ENCODE measurements at places on chromosomes 6 and 20.
A peak's percentile ranks its signal among the peaks of the same experiment; 100 is the strongest.

DNA sequence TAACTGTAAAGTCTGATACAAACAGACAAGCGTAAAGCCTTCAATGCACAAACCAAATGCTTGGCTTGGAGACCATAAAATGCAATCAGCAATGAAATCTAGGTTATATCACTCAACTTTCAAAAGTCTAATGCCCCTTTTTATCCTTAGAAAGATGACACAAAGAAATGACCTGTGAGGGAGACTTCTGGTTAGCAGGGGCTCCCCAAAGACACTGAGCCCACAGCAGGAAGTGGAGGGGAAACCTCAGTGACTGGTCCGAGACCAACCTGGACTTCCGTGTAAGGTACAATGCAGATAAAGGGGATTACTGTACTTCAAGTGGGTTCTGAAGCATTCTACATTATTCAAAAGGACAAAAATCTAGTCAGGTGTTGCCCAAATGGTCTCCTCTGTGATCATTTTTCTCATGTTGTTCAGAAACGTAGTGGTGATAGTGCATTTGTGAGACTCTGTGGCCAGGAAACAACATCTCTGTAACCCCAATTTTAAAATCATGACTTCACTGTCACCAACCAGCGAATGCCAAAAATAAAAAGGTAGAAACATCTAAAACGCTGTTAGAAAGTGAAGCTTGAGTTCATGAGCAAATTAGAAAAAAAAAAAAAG lies 88.2 kb downstream of the HIVEP2 start:
- DNase-seq = no peak

DNA sequence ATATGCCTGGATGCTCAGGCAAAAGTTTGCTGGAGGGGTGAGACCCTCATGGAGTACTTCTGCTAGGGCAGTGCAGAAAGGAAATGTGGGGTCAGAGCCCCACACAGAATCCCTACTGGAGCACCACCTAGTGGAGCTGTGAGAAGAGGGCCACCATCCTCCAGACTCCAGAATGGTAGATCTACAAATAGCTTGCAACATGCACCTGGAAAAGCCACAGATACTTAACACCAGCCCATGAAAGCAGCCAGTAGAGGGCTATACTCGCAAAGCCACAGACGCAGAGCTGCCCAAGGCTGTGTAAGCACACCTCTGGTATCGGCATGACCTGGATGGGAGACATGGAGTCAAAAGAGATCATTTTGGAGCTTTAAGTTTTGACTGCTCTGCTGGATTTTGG lies 60.7 kb upstream of the GJE1 start:
- DNase-seq = no peak

DNA sequence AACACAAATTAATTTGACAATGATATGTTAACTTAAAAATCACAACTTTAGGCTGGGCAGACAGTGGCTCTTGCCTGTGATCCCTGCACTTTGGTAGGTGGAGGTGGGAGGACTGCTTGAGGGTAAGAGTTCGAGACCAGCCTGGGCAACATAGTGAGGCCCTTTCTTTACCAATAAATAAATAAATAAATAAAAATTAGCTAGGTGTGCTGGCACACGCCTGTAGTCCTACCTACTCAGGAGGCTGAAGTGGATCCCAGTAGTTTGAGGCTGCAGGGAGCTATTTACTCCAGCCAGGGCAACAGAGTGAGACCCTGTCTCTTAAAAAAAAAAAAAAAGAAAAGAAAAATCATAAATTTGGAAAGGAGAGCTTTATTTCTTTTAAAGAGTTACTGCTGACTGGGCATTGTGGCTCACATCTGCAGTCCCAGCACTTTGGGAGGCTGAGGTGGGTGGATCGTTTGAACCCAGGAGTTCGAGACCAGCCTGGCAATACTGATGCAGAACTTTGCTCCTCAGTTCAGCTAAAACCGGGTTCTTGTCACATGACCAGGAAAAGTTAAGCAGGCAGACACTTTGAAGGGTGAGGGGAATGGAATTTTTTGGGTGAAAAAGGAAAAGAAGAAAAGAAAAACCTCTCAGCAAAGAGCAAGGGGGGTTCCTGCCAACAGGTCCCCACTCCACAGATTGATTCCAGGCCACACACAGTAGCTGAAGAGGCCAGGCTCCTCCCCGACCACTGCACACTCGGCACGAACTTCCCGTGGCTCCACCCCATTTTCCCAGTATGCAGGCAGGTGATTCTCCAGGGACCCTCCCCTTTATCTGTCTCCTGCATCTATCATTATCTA lies 44.0 kb upstream of the DDR1 start:
- no peak for DNase-seq

DNA sequence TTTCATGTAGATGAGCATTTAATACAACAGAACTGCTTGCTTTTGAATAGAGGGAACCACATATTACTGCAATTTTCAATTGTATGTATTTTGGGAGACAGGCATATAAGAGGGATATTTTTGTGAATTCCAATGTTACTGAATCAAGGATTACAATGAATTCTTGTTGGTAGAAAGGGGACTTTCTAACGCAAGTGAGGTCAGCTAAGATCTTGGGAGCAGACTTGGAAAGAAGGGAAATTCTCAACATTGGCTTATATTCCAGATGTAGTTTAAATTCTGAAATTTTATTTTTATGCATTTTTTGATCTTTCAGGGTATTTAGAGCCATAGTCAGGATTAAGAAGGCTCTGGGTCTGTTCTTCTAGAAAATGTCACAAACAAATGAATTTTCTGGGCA lies 43.3 kb upstream of the CTAGE9 start:
- peak; percentile 28 for DNase-seq

- no peak for DNase-seq
Observed at GRCh38 chr6:11298651-11299420, 66.4 kb upstream of the NEDD9 start.

DNA sequence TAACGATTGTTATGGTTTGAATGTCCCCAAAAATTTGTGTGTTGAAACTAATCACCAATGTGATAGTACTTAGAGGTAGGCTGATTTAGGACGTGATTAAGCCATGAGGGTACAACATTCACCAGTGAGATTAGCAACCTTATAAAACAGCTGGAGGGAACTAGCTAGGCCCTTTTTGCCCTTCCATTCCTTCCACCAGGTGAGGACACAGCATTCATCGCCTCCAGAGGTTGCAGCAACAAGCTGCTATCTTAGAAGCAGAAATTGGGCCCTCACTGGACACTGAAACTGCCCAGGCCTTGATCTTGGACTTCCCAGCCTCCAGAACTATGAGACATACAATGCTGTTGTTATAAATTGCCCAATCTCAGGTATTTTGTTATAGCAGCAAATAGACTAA lies 340.7 kb upstream of the JARID2 start:
- no peak for DNase-seq
